Bronchial epithelial cell (primary cell): ENCODE measurements at places on chromosomes 2 and 18.

- DNase-seq: no peak
Observed at GRCh38 chr2:201542291-201542690, 90.8 kb downstream of the STRADB start.

- no peak for DNase-seq
Observed at GRCh38 chr2:48982887-48983435, 171.4 kb downstream of the FSHR start.

GRCh38 chr2:42142547-42143184 lies 26.5 kb upstream of the EML4 start:
- no peak for DNase-seq

DNA sequence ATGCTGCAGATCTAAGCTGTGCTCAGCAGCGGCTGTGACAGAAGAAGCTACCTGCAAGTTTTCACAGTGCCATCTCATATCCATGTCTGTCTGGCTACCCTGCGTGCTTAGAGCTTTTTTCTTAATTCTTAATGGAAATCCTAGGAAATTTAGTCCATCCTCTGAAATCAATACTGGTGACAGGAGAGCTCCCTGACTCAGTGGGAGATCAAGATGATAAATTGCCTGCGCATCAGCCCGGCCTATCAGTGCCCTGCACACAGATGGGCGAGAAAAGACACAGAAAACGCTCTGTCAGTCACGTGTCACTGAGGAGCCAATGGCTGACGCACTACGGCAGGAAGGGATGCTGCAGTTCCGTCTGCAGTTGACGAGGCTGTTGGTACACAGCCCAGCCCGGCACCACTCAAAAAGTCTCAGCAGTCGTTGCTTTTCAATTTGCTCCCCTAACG lies 819.6 kb upstream of the FSHR start:
- peak; percentile 24 for DNase-seq

GRCh38 chr2:15939854-15940660 lies at the start of gene MYCN:
MYCN (plus strand) TSS chr2:15940550; CDS start chr2:15942065, 1,515 bp downstream.
- DNase-seq: peak; percentile 28

DNA sequence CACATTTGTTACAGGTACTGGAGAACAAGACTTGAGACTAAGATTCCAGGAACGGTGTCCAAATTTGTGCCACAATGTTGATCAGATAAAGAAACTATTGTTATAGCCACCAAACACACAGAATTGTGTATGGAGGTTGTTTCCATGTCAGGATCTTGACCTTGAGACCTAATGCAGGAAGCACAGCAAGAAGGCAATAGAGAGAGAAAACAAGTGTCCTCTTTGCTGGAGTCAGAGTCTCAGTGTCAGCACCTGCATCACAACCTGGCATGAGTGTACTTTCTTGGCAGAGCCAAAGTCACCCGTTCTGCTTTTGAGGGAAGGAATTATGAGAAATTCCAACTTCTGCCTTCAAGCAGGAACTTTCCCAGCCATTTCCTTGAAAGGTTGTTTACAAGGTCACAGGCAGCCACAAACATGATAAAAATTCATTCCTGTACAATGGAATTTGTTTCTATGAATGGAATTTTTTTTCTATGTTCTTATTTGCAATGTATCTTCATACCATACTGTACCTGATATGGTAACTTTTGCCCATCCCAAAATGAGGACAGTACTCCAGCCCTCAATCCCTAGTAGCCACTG lies 118.4 kb downstream of the PKP4 start:
- no peak for DNase-seq

GRCh38 chr2:138779406-138779780 lies 797 bp downstream of the NXPH2 start:
- no peak for DNase-seq

DNA sequence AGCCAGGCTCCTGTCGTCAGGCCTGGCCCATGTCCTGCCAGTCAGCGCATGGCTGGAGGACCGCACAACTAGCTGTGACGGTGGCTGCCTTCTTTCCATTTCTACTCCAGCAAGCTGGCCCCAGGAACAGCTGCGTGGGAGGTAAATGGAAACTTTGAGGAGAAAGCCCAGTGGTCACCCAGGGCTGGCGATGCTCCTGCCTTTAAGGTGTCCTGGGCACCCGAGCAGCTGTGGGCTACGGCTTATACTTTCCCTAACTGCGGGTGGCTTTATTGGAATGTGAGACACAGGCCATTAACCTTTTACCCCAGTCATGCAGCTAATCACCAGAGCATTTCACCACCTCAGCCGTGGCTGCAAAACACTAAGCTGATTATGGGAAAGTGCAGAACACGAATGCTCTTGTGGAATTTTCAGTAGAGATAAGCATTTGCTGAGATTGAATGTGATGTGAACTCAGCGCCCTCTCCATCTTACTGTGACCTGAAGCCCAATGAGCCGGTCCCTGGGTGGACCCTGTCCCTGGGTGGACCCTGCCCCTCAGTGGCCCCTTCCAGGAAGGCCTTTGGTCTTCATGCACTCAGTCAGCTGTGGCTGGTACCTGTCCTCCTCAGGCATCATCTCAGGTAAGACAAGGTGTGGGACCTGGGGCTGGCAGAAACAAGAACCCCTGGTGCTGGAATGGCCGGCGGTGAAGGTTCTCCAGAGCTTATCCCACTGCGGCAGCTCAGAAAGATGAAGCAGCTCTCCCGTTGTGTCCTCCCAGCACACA lies 275.4 kb upstream of the HS6ST1 start:
- DNase-seq: no peak

- DNase-seq: no peak
Observed at GRCh38 chr2:183292028-183292427, 167.8 kb downstream of the NUP35 start.

DNA sequence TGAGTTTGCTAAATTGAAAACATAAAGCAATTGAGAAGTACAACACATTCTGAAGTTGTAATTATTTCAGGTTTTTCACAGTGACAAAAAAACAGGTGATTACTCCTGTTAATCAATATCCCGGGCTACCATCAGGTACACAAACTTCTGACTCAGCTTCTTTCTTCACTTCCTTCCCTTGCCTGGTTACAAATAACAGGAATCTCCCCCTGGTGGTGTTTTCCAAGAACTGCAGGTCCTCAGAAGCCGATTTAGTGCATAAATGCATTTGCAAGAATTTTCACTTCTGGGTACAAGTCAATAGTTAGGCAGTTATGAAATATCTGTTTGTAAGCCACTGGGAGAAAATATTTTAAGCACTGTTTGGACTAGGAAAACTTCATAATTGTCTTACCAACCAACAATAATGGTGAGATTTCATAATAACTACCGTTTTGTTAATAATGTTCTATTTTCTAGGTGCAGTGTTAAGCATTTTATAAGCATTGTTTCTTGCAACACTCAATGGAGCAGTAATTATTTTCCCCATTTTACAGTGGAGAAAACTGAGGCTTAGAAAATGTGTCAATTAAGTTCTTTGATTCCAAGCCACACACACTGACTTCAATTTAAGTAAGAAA lies 12.4 kb upstream of the GMCL1 start:
- peak; percentile 90 for DNase-seq

- DNase-seq: peak; percentile 5
Observed at GRCh38 chr18:34808389-34808788, 98.3 kb downstream of the DTNA start.

DNA sequence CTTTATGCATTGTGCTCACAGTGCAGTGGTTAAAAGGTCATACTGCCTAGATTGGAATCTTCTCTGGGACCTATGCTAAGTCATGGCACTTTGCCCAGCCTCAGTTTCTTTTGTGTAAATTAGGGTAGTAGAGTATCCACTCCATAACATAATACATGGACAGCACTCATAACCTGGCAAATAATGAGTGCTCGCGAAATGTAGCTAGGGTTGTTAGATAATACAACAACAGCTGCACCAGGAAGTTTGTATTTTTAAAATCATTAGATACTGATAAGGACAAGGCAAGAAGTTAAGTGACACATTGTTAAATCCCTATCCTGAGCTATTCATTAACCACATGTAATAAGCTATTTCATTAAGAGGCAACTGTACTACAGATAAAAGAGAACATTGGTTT lies 13.8 kb upstream of the PLA2R1 start:
- no peak for DNase-seq

DNA sequence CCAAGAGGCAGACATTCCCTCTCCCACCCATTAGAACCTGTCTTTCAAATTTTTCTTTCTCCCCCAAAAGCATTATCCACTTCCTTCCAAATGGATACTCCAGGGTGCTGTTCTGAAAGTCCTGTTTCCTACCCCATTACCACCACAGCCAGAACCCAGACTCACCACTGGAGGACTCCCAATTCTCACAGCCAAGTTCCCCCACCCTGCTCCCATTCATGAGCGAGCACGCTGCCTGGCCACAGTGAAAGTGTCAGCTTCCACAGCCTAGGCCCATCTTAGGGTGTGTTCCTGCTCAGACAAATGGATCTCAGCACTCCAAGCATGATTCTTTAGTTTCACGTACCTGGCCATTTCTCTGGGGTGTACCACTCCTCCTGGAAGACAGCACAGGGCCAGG lies 3.8 kb upstream of the ANKRD53 start:
- no peak for DNase-seq

DNA sequence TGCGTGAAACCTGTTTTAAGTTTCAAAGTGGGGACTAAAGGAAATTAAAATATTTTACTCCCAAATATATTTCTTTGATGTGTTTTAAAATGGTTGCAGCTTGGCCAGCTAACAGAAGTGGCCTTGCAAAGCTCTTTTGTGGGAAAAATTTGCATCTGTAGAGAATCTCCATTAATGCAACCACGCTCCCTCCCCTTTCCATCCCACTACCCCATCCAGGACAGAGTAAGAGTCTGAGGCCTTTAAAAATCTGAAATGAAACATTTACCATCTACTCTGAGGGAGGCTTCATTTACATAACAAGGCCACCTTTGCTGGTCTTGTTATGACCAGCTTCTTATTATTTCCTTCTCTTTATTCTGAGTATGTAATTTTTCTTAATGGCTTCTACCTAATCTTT lies 63.5 kb downstream of the STAT4 start:
- no peak for DNase-seq

DNA sequence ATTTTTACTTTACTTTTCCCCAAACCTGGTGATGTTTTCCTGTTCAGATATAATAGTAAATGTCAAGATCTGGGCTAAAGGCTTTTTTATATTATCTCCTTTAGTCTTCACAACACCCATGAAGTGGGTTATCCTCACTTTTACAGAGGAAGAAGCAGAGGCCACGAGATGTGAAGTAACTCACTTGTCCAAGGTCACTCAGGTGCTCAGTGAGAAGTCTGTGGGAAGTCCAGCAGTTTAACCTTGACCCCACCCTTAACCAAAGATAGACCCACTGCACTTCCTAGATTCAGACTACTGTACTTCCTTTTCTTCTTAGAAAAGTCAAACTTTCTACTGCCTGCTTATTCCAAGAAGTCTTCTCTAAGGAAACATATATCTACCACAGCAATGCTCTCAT lies 56.3 kb upstream of the STAT1 start:
- no peak for DNase-seq

- peak; percentile 30 for DNase-seq
Observed at GRCh38 chr18:24601585-24601984, 141.1 kb downstream of the HRH4 start.

DNA sequence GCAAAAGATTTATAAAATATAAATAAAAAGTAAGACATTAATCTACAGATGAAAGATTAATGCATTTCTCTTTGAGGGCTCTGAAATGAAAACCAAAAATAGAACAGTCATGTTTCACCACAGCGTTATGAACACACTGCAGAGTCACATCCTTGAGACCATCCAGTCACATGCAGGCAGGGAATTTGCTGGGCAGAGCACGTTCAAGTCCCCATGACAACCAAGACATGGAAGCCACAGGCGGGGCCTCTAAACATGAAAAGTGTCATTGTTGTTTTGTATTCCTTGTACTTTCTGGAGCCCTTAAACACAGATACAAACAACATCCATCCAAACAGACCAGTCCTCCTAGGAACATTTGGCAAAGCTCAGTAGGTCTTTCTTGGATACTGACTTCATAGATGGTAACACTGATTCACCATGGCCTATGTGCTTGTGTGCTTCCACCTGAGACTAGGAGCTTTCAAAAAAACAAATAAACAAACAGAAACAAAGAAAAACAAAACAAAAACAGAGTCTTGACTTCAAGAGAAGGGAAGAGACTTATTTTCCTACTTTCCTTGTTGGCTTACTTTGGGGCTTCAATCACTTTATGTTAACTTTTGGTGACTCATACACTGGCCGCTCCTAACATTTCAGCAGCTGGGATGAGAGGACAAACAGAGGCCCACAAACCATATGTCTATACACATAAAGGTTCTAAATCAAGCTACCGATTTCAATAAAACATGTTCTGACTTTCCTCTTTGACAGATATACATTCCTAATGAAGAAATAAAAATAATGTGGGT lies 99.5 kb upstream of the CCDC85A start:
- no peak for DNase-seq

GRCh38 chr2:71282493-71282892 lies 49.1 kb upstream of the ZNF638 start:
- DNase-seq: peak; percentile 18

DNA sequence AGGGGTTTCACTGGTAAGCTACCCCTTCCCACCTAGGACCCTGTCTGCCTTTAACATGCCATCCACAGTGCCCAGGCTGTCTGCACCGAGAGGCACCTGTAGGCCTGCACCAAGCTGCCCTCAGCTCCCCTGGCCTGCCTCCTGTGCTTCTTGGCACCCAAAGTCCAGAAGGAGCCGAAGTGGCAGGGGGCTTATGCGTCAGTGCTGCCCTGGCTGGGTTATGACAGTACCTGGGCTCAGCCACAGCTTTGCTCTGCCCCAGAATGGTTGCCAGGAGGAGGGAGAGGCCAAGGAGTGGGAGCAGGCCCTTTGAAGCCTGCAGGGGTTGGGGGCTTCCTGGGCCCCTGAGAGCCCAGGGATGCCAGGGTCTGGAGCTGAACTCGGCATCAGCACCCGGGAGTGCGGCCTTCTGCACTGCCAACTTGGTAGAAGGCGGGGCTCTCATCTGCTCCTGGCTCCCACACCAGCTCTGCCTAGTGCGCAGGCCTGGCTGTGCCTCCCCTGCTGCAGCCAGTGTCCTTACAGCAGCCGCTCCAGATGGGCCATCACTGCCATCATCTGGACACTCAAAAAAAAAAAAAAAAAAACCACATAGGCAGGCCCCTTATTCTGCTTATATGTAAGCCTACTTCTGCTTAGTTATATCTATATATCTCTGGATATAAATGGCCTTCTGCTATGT lies 155.4 kb downstream of the THSD7B start:
- no peak for DNase-seq

GRCh38 chr2:48105848-48106247 lies 199.6 kb upstream of the FBXO11 start:
- DNase-seq: no peak

GRCh38 chr18:11831921-11832320 lies 19.3 kb upstream of the CHMP1B start:
- no peak for DNase-seq

- DNase-seq: no peak
Observed at GRCh38 chr18:27014841-27015240, 149.3 kb upstream of the AQP4 start.

GRCh38 chr2:105005181-105005951 lies 32.5 kb upstream of the MRPS9 start:
- DNase-seq: peak; percentile 80

DNA sequence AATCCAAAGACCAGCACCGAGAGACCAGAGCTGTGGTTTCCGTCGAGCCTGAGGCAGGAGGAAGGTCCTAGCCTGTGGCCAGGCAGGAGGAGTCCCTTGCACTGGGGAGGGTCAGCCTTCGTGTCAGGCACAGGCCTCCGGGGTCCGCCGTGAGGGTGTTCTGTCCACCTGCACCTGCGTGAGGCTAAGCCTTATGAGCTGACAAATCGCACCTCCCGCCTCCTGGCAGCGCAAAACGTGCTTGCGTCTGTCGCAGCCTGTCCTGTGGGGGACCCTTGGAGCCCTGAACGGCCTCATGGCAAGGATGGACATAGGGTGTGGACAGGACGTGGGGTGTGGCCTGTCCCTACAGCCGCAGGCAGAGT lies 73.3 kb downstream of the KCNG2 start:
- no peak for DNase-seq

- DNase-seq: no peak
Observed at GRCh38 chr2:241310917-241311566, 4.4 kb downstream of the HDLBP start.
